ENCODE measurements at places on chromosomes 2 and 18.

- no peak for DNase-seq
Measured at GRCh38 chr2:45698554-45698953, 47.1 kb downstream of the PRKCE start.

- no peak for DNase-seq
Measured at GRCh38 chr2:134934641-134935040, 16.0 kb downstream of the CCNT2 start.

- no peak for DNase-seq
Measured at GRCh38 chr18:36493349-36494159, 196.0 kb downstream of the FHOD3 start.

- no peak for DNase-seq
Measured at GRCh38 chr2:106159866-106160785, 34.0 kb downstream of the UXS1 start.

DNA sequence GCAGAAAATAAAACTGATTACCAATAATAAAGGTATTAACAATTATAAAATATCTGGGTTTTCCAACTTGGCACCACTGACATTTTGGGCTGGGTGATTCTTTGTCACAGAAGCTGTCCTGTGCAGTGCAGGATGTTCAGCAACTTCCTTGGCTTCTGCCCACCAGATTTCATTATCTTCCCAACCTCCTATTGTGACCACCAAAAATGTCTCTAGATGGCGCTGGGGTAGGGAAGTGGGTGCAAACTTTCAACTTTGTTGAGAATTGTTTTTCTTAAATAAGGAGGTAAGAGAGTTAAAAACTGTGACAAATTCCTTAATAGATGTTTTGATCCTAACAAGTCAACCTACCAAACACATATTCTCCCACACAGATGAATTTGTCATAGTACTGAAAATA, 90.1 kb downstream of the GAREM1 start:
- no peak for DNase-seq

DNA sequence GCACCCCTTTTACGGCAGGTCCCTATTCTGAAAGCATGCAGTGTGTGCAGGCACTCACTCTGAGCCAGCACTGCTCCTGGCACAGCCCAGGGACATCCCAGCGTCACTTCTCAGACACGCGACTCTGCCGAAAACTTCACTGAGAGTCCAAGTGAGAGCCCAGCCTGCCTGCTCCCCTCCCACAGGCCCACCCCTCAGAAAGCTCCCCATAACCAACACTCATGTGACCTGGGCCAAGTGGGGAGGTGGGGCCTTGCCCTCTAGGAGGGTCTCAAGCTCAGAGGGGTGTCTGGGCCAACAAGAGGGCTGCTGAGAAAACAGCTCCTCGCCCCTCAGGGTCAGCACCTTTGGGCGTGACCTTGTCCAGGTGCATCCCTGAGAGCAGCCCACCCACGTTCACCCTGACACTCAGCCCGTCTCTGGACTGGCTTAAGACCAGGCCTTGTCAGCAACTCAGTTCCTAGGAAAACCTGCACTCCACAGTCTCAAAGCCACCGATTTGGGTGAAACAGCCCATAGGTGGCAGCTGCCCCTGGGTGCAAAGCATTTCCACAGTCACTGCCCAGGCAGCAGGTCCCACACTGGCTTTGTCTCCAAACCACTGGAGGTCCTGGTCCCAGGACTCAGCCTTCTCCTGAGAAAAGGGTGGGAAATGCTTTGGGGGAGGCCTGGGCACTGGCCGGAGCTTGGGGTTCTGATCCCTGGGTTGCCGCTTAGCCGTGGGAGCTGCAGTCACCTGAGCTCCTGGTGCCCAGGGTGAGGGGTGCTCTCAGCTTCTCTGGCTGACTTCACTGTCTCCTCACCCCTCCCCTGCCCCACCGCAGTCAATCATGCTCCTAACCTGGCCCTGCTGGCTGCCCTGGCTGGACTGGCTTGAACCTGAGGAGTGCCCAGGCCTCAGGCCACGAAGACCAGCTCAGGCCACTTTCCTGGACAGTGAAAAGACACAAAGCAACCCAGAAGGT, 209.6 kb downstream of the HDAC4 start:
- no peak for DNase-seq

- no peak for DNase-seq
Measured at GRCh38 chr2:130286983-130287655, 55.6 kb upstream of the IMP4 start.

Measured in AG04450 (cell line).